Mucosa of gallbladder (tissue), 1 donor: ENCODE measurements at places on chromosomes 1 and 21.

GRCh38 chr1:89460325-89460724 is 64.3 kb upstream of the LRRC8B start:
- DNase-seq: no peak

GRCh38 chr1:81006502-81006901 is 794.2 kb upstream of the ADGRL2 start:
- DNase-seq: no peak

GRCh38 chr1:119637710-119638109 is 10.4 kb downstream of the ZNF697 start:
- DNase-seq: no peak

DNA sequence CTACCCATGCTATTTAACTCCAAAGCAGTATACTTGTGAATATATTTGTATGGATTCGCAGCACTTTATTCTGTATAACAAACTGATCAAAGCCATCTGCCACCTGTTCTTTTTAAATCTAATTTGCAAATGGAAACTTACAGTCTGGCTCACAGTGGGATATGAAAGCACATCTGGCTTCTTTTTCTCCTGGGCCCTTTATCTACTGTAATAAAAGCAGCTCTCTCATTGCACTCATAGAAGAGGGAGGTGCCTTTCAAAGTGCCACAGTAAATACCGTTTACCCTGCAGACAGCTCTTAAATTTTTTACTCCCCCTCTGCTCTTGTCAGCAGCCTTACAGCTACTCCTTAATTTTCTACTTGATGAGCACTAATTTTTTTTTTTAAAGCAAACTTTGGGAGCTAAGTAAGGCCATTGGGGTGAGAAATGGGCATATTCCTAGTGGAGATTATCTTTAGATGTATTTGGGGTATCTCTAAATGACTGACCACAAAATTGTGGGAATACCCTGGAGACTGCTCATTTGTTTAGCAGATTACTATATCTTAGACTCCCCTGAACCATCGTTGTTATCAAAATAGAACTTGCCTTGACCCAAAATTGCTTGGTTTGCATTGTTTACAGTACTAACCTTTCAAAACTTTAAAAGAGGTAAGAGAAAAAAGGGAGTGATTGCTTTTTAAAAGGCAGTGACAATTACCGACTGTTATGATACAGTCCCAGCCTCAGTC is 110.1 kb downstream of the VPS13D start:
- no peak for DNase-seq

DNA sequence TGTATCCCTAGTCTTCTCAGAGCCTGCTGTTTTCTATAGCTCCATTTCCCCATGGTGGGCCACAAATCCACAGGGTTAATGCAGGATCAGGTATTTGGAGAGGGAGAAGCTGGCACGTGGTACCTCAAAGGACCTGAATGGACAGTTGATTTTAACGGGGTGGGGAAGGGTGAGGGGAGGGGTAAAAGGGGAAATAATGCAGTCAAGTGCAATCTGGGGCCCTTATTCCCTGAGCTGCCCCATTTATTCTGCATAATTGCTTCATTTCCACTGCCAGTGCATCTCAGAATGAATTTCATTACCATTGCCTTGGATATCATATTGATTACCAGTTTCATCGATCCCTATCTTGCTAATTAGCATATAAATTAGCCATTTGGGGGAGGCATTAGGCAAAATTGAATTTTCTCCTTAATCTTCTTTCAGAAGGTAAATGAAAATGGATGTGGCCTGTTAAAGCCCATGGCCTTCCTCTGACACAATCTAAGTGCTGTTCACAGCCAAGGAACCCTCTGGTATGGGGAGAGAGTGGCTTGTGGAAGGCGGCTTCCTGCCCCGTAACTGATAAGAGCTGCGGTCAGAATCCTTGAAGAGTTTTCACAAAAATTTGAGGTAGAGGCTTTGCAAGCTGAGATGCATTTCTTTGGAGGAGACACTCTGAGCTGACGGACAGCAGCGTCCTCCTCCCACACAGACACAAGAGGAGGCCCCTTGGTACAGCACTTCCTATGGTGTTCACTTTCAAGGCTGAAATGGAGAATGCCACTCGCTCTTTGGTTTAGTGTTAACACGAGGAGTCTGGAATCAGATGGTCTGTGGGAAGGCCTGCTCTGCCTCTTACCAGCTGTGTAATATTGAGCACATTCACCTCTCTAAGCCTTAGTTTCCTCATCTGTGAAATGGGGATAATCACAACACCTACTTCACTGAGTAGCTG is 34.4 kb downstream of the PHC2 start:
- DNase-seq: no peak

- no peak for DNase-seq
These were observed 32.4 kb downstream of the RASAL2 start for GRCh38 chr1:178126261-178126660.

DNA sequence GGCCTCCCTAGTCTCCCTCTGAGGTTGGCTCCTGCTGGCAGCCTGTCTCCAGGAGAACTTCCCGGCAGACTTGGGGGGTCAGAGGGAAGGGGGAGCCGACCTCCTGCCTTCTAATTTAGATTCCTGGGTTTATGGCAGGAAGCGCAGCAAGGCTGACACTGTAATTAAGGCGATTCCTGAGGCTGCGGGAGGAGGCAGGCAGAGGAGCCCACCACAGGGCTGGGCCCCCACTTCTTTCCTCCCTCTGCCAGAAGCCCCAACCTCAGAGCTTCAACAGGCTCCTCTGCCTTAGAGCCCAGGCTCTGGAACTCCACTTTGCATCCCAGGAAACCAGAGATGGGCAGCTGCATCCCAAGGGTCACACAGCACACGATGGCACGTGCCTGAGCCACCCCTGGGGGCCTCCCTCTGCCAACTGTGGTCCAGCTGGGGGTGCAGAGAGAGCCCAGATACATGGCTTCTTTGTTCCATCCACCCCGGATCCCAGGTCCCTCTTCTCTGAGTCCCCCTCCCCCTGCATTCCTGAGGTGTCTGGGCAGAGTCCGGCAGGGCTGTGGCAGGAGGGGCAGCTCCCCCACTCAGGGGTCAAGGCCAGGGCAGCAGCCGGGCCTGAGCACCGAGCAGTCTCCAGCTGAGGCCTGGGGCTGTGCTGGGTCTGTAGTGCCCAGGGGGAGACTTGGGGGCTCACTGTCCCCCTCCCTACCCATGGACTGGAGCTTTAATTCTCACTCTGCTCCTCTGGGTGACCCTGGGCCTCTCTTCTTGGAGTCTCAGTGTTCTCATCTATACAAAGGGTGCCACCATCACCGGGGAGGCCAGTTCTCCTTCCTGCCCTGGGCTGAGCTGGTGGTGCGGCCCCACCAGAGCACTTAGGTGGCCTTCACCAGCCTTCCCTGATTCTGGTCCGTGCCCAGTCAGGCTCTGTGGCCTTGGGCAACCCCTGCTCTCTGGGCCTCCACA is 39.4 kb upstream of the FAM131C start:
- DNase-seq: no peak
